Stimulated activated naive CD8-positive, alpha-beta T cell treated with anti-CD3 and anti-CD28 coated beads, Interleukin-15, amount 100 ng/mL, for 72 hours (primary cell): ENCODE measurements at places on chromosomes 6 and 20.
A peak's percentile ranks its signal among the peaks of the same experiment; 100 is the strongest.

GRCh38 chr6:118122801-118123200 lies 215.7 kb downstream of the SLC35F1 start:
- no peak for DNase-seq

DNA sequence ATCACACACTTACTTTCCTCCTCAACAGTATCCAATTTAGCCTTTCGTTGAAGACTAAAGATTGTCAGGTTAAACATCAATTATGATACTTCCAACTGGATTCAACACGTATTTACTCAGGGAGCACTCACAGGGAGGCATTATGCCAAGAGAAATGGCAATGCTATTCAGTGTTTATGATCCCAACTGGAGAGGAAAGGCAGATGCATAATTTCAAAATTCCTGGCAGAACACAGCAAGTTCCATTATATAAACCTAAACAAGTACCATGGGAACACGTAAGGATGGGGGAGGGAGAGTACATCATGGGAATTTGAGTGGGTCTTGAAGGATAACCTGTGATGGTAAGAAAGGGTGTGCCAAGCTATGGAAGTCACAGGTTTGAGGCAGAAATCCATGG lies 112.7 kb downstream of the ISM1 start:
- no peak for DNase-seq

DNA sequence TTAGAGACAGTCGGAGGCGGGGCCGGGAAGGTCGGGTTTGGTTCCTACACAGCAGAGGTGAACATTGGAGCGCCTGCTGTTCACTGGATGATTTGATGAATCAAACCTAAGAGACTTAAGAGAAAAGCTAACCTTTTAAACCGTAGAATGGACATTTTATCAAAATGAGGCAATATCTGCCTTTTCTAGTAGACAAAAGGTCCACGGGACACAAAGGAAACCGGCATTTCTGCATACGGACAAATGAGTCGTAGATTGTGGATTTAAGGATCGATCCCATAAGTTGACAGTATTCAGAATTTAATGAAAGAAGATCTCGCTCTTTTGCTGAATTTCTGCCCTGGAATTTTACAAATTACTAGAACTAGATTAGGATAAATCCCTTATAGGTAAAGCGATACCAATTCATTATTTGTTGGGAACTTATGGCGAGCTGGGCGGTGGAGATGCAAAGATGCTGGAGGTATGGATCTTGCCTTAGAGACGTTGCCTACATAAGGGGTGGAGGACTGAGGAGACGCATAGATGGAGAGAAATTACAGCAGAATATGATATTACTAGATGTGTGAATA lies 400 bp downstream of the PAK1IP1 start:
- DNase-seq, result no peak

DNA sequence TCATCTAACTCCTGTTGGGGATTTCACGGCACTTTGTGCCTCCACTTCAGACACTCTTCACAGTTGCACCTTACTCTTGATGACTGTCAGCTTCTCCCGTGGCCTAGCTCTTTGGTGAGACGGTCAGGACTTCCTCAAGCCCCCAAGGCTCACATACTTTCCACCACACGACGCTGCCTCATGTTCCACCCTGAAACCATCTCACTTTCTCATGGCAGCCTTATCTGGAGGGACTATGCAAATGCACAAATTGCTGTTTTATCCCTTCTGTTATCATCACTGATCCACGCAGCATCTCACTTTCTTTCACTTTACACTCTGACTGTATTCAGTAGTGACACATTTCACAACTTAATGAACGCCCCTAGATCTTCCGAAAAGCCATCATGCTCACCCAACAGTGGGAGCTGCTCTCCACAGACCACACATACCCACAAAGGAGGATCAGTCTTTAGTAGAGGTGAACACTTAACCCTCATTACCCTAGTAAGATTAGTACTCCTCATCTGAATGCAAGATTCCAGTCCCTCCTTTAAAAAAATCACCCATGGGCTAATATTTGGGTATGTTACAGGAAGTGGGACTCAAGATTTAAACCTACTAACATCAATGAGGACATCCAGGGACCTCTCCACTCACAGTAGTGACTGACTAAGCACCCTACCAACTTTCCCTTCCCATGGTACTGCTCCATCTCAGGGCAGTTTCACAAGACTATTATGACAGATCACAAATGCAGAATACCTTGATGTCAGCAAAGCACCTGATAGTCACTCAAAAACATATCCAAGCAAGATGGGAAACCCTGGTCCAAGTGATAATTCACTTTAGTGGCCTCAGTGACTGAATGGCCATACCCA lies 35.4 kb downstream of the FYN start:
- peak; percentile 66 for DNase-seq

DNA sequence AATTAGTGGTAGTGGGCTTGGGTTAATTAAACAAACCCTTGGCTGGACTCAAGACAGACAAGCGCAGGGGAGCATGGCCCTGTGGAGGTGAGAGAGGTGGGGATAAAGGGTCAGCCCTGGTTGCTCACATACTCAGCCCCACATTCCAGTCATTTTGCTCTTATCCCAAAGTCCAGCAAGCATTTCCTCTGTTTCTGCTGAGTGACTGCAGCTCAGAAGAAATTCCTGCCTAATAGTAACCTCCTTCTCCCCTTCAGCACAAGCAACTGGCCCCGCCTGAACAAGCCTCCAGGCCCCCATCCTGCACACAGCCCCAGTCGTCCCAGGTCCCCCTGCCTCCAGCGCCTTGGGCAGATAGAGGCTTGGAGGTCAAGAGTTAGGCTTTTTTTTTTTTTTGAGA lies 3.6 kb upstream of the TFEB start:
- no peak for DNase-seq

DNA sequence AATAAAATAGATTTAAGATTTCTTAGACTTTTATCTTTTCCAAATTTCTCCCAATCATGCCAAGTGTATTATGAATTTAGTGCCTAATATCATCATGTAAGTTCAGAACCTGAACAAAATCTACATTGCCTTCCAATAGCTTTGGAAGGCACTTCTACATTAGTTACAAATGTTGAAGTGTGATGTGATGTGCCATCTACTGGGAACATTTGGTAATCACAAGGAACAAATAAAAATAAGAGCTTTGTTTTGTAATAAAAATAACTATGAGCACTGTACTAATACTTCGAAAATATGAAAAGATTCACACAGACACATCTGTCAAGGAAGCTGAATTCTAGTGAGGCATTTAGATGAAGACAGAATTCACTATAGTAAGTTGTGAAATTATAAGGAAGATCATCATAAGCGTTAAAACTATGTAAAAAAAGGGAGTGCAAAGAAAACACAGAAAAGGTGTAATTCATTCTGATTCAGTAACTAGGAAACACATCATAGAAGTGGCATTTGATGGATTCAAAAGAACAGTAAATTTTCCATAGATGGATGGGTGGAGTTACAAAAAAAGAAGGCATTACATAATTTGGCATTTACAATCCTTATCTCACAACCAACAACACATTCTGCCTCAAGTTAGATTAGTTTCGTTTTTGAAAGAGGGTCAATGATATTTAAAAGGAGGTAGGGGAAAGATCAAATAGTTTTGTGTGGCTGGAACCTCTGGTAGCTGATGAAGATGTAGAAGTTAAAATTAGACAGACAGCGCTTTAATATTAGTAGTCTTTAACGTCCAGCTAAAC lies 161.0 kb downstream of the ASCC3 start:
- no peak for DNase-seq

DNA sequence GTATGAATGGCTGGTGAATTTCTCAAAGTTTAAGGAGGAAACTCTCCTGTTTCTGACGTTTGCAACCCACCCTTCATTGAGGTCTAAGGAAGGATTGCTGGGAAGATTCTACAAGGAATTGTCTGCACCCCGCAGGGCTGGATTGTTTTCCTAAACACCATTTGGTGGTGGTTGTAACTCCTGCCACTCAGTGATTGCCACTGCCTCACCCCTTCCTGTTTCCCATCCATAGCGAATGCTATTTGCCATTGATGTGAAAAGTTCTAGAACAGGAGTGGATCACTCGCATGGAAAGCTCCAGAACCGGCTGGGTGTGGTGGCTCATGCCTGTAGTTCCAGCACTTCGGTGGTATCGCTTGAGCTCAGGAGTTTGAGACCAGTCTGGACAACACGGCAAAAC lies 8.7 kb upstream of the DSP start:
- DNase-seq, result no peak

DNA sequence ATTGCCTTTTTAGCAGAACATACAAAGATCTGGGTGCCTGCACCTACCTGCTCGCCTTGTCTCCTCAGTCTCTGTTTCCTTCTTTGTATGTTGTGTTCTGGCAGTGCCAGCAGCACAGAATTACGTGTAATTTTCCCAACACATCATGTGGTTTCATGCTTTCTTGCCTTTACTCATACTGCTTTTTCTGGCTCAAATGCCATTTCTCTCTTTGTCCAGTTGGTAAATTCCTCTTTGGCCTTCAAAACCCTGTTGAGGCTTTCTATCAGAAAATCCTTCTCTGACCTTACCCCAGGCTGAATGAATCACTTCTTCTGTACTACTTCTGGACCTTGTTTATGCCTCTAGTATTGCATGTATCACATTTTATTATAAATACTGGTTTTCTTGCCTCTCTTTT lies 31.8 kb downstream of the L3MBTL3 start:
- no peak for DNase-seq

- DNase-seq, result no peak
These were observed 129.0 kb upstream of the TNFAIP3 start for GRCh38 chr6:137737836-137738596.

DNA sequence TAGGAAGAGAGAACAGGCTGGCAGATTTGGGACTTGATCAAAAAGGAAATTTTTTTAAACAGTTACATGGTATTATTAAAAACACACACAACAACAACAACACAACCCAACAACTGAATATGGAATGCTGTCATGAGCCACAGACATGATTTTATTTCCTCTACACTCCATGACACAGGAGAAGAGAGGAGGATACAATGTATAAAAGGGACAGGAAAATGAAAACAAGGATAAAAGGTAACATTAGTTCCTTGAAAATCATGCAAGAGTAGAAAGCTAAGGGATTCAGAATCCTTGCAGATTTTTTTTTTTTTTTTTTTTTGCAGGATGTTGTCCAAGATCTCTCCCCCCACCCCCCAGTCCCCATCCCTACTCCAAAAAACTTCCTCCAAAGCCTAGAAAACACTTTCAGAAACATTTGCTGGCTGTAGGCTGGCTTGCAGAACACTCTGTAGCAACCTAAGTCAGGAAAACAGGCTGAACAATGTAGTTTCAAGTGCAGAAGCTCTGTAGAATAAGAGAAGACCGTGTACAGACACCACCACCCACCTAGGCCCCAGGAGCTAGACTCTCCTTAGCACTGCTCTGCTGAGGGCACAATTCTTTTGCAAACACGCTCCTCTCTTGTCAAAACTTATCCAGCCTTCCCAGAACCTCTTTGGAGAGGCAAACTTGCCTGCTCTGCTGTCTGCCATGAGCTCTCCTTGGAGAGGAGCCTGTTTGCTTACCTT lies 845 bp downstream of the ZMYND8 start:
- DNase-seq, result no peak

DNA sequence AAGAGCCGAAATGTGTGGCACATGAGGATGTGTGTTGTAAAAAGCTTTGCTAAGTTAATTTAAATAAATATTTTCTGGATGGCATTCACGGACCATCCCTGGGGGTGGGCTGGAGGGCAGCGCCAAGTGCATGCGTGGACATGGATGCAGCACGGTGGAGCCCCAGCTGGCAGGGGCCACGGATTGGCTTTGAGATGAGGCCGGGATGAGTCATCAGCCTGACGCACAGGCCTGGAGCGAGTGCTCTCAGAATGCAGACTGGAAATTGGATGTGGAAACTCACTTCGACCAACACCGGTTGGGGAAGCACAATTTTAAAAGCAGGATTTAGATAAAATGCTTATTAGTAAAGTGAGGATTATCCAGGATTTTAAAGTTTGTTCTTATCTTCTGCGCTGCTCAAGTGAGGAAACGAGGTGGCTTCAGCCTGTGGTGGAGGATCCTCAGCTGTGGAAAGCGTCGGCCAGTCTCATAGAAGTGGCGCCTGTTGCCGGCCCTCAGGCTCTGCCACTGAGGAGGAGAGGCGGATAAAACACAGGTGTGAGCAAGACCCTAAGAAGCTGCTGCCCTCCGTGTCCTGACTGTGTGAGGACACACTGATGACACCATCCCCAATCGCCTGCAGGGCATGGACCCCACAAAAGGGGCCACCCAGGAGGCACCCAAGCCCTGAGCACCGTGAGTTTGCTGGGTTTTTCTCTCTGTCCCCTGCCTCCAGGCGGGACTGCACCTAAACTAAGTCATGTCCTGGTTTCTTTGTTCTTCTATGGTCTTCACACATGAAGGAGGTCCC lies 279.7 kb downstream of the CDH4 start:
- no peak for DNase-seq

DNA sequence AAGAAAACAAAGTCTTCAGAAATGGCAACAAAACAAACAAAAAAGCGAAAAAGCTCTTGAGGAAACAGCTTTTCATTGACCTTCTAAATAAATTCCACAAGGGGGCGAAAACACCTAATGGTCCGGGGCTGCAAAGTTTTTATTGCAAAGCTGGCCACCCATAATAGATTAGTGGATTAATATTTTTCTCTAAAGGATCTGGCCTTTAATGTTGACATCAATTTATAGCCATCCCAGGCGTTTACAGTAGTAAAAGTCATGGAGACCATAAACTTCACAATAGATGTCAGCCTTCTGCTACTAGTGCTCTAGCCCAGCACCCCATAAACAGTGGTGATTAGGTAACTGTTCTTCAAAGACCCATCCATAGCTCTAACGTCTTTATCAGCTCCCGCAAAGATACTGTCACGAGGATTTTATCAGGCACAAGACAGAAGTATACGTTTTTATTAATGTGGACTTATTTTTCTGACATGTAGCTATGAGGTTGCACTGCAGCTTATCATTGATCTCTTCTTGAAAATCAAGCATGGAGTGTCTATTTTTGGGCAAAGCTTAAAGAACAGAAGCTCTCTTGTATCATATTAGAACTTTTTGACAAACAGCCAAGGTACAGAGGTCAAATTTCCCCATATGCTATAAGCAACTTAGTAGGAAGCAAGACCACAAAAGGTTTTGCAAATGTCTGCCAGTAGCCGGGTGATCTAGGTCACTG lies 4.7 kb downstream of the CITED2 start:
- DNase-seq, result no peak

DNA sequence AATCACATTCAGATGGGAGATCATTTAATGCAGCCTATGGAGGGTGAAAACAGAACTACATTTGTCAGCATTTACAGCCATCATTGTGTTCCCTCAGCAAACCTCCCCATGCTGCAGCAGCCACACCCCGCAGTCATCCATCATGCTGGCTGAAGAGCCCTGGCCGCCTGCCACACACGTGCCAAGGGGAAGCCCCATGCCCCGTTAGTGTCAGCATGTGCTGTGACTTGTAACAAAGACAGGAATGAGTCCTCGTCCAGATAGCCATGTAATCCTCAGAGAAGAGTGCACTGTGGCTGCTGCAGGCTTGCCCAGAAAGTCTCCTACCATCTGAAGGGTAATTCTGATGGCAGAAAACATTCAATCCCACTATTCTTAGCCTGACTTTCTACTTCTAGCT lies 1097.8 kb downstream of the KIF16B start:
- DNase-seq, result no peak
